ENCODE measurements at places on chromosomes 7 and 10.
A peak's percentile ranks its signal among the peaks of the same experiment; 100 is the strongest.

DNA sequence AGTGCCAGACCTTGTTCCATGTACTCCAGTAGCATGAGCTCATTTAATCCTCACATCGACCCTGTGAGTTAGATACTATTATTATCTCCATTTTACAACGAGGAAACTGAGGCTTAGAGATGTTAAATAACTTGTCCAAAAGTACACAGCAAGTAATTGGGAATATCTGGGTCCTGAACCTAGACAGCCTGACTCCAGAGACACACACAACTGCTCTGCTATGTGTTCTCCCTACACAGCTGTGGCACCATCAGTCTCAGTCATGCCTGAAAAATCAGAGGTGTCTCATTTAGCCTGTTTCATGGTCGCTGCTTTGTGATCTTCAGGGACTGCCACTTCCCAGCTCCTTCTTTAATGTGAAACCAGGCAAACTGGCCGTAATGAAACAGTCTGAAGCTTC, 56.5 kb downstream of the COL1A2 start:
- DNase-seq, result no peak

- peak; percentile 14 for DNase-seq
Observed at GRCh38 chr10:68600041-68600778, 40.1 kb downstream of the TET1 start.

GRCh38 chr7:129741743-129742213, 130.3 kb downstream of the NRF1 start:
- DNase-seq, result no peak

DNA sequence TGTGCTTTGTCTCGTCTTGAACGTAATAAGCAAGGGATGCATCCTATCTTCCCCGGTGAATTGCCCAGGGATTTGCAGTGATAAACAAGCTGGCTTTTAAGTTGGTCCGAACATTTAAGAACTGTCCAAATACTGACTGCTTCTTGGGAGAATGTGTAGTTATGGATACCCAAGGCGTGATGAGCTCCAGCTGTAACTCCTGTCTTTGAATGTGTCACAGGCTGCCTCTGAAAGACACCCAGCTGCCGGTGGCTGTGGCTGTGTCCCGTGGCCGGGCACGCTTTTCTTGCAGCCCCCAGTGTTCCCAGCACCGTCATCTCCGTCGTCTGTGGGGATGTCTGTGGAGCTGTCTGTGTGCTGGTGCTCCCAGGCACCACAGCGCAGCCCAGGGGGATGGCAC, 118.1 kb downstream of the GLRX3 start:
- no peak for DNase-seq

GRCh38 chr7:17940951-17941431, 697 bp upstream of the SNX13 start:
- DNase-seq, result no peak

GRCh38 chr10:105643660-105644059, 1002.6 kb downstream of the SORCS3 start:
- DNase-seq, result no peak

DNA sequence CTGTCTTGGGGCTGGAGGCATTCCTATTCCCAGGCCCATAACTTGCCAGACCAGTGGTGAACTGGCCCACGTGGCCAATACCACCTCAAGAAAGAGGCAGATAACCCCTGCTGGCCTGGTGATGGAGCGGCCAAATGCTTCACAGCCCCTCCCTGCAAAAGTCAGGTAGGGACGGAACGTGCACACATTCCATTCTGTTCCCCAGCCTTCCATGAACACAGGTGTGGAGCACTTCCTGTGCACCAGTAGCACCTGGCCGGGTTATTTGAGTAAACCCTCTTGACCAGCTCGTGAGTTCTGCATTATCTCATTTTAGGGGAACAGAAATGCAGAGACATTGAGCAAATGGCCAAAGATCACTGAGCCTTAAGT, 134.4 kb downstream of the SH3PXD2A start:
- DNase-seq, result no peak

- DNase-seq, result no peak
Observed at GRCh38 chr7:102813191-102814024, 64.6 kb downstream of the FAM185A start.

GRCh38 chr10:20228729-20229128, 412.5 kb downstream of the PLXDC2 start:
- DNase-seq, result no peak

DNA sequence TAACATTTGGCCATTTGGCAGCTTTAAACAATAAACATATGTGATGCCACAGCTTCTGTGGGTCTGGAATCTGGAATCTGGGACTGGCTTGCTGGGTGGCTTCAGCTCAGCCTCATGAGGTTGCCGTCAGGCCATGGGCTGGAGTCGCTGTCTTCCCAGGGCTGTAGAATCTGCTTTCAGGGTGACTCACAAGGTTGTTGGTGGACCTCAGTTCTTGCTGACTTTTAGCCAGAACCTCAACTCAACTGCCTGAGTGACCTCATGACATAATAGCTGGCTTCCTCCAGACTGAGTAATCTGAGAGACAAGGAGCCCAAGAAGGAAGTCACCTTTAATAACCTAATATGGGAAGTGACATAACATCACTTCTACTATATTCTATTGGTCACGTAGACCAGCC, 44.6 kb upstream of the TSPAN13 start:
- DNase-seq, result no peak

DNA sequence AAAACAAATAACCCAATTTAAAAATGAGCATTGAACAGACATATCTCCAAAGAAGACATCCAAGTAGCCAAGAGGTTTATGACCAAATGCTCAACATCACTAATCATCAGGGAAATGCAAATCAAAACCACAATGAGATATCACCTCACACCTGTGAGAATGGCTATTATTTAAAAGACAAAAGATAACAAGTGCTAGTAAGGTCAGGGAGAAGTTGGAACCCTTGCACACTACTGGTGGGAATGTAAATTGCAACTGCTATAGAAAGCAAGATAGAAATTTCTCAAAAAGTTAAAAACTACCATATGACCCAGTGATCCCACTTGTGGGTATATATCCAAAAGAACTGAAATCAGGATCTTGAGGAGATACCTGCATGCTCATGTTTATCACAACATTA, 49.5 kb downstream of the SGMS1 start:
- no peak for DNase-seq

- no peak for DNase-seq
Observed at GRCh38 chr7:127726476-127726875, 74.5 kb downstream of the SND1 start.

DNA sequence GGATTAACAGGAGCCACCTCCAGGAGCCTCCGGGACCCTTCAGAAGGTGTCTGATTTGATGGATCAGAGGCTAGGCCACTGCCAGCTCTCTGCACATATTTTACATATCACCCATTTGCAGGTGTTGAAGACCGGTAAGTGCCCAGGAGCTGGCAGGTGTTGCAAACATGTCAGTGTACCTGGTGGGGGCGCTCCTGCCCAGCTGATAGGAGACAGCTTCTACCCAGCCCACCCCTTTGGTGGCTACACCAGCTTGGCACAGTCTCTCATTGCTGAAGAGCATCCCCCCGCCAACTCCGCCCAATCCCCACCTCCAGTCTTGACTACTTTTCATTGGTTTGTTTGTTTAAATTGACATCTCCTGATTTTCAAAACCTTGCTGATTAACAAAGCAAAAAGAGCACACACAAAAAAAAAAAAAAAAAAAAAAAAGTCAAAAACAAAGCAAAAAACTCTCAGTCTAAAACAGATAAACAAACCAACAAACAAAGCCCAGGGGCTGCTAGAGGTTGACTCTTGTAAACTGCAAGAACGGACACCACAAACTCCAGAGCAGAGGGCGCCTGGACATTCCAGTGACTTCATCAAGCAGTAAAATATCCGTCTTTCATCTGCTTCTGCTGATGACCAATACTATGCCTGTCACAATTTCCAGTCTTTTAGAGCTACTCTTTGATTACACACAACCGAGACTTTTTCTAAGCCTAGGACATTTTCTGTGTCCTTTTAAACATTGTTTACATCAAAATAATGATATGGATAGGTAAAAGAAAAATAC, 275.3 kb downstream of the NRG3 start:
- no peak for DNase-seq

- DNase-seq, result no peak
Observed at GRCh38 chr10:86035791-86036543, 330.6 kb downstream of the GRID1 start.

DNA sequence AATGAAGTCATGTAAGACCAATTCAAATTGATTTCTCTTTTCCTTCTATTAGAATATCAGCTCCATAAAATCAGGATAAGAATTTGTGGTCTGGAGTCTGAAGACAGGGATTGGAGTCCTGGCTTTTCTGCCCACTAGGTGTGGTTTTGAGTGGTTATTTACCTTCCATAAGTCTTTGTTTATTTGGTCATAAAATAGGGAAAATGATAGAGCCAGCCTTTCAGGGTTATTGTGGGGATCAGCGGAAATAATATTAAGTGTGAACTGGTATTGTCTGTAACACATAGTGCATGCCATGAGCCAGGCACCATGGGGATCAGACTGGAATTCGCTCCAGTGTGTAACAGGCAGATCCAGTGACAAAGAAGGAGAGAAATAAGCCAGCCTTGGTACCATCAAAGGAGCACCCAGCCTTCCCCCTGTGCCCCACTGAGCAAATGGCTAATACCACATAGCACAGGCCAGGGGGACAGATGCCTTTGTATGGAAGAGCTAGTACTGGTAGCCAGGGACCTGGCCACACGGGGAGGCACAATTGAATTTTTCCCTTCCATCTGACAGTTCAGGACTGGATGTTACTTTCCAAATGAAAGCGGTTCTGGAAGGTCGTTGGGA, 509.7 kb upstream of the PODXL start:
- DNase-seq, result no peak

DNA sequence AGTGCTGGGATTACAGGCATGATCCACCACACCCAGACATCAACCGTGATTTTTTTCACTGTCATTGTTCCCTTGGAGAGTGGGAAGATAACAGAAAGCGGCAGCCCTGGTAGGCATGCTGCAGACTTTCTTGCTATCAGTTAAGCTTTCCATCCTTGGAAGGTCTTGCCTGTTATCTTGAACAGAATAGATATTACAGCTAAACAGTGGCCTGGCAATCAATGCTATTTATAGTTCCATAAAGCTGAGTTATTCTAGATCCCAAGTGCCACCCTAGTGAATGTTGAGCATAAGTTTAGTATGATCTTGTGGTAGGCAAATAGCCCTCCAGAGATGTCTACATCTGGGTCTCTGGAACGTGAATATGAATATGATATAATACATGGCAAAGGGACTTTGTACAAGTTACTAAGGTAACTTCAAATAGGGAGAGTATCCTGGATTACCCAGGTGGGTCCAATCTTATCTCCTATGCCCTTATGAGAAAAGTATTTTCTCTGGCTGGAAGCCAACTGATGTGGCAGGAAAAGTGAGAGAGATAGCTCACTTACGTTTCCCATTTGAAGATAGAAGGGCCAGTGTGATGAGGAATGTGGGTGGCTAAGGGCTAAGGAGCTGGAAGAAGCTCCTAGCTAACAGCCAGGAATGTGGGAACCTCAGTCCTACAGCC, 609.1 kb upstream of the IGFBP3 start:
- no peak for DNase-seq

DNA sequence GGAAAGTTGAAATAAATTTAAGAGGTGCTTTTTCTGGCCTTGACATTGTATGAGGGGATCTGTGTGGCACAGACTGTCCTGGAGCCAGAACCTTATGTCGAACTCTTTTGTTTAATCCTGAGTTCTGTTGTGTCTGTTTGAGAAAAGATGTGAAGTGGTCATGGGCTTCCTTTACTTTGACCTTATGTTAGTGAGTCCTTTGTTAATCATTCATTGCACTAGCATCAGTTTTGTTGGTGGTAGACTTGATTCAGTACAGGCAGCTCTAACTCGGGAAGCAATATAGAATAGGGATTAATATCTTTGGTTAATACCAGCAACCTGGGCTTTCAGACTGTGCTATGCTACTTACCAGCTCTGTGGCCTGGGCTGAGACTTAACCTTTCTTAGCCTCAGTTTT, 123.9 kb upstream of the FZD1 start:
- DNase-seq, result no peak

DNA sequence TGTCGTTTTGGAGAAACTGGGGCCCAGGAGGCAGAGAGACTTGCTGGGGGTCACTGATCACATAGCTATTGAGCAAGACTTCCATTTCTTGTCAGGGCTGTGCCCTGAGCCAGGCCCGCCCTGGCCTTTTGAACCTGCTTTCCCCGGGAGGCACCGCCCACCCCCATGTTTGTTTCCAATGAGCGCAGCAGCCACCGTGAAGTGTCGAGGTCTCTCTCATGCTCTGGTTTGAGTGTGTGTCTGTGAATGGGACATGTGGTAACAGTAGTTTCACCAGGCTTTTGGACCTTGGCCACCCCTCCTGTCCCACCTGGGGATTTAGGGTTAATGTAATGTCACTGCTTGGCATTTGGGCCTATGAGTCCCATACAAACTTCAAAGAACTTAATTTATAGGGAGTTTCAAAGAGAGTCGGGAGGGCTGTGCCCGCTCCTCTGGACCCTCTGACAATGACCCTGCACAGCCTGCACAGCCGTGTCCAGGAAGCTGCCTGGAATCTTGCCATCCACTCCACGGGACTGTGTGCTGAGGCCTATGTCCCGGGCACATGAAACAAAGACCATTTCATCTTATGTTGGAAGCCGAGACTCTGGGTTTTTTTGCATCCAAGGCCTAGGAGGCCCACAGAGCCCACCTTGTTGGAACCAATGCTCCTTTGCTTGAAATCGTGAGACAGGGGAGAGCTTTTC, 6.3 kb downstream of the PRF1 start:
- DNase-seq, result no peak

- DNase-seq, result no peak
Observed at GRCh38 chr10:14560274-14560673, 214.4 kb downstream of the FAM107B start.

DNA sequence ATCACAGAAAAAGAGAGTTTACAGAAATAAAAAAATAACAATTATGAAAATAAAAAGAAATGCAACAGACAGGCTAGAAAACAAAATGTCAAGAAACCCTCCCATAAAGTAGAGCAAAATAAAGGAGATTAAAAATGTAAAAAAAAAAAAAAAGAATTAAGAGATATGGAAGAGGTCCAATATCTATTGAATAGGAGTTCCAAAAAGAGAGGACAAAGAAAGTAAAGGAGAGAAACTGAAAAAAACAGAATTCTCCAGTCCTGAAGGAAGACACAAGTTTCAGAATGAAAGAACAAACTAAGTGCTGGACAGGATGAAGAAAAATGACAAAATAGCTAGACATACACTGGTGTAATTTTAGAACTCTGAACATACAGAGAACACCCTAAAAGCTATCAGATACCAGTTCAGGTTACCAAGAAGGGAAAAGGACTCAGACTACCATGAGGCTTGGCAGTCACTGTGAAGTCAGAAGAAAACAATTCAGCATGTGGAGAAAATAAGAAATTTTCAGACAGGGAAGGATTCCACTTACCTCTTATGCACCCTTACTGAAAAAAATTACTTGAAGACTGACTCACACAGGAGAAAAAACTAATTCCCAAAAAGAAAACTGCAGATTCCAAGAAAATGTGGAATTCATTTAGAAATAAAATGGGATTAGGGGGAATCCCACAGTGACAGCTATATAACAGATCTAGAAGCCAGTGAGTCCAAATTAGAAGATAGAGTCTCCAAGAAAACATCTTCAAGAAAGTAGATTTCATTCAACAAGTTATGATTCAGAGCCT, 40.4 kb upstream of the ABLIM1 start:
- no peak for DNase-seq
